Thoracic aorta (tissue), 2 donors: ENCODE measurements at places on chromosomes 7 and 10. TPM values are rescaled to one million over a fixed set of nuclear protein-coding genes. Genes with fewer than 3 reads are reported as not detected.

DNA sequence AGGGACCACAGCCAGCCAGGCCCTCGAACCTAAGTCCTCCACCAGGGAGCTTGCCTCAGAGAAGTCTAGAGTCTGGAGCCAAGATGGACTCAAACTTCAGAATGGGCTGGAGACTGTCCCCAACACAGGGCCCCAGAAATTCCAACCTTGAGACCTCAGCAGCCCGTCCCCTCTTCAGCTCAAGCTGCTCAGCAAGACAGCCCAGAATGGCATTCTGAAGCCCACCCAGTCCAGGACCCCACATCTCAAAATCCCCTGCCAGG lies 15.9 kb downstream of the KCNH2 start:
- DNase-seq = no peak

DNA sequence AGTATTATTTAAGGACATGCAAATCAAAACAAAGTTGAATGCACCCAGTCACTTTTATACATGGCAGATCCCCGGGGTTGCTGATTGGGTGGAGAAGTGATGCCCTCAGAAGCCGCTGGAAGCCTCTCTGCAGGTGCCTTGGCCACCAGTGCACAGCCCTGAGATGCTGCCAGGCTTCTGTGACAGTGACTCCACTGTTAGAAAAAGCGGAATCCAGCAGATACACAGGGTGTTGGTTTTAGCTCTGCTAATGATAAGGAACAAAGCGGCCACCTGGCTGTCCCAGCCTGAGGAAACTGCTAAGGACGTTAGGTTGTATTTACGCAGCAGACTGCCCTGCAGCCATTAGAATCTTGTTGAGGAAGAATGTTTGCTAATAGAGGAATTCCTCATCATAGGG lies 47.5 kb downstream of the JAKMIP3 start:
- no peak for DNase-seq

DNA sequence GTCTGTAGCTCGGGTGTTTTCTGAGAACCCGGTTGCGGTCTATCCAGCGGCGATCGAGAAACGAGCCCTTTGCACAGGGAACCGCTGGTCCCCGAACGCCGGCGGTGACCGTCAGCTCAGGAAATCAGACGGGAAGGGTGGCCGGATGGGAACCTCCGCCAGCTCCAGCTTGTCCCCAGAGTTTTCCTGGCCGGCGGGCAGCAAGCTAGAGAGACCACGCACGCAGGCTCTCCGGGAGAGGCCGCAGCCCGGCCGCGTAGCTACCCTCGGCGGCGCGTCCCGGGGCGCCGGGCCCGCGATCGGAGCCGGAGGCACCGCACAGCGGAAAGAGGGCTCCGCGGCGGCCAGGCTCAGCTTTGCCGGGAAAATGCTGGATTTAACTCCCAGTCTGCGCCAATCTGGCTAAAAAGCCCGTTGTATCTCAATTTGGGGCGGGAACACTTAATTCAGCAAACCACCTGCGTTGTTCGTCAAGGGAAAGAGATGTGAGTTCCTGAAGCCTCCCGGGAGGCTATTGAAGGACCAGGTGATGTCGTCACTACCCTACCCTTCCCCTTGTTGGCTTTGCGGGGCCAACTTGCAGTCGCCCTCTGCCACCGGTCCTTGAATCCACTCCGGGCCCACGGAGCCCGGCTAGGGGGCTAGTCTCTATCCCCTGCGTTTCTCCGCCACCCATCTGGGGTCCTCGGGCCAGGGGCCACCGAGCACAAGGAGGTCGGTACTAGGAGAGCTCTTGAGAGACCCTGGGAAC lies 859 bp upstream of the CH25H start:
- DNase-seq = no peak

GRCh38 chr10:44714451-44714850 lies 196.7 kb upstream of the TMEM72 start:
- DNase-seq = no peak

DNA sequence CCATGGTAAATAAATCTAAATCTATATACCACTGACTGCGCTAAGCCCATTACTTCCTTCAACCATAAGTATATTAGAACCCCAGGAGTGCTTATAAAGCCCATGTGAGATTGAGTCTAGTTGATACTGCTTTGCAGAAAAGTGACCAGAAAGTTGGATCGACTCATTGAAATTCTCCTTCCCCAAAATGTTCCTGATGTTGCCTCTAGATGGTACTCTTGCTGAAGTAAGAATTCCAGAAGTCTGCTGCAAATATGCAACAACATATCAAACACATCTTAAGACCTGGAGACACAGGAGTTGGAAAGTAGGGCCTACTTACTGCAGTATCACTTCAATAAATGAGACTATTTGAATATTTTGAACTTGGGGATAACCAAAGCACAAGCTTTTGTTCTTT lies 550.8 kb downstream of the IPMK start:
- DNase-seq = no peak

DNA sequence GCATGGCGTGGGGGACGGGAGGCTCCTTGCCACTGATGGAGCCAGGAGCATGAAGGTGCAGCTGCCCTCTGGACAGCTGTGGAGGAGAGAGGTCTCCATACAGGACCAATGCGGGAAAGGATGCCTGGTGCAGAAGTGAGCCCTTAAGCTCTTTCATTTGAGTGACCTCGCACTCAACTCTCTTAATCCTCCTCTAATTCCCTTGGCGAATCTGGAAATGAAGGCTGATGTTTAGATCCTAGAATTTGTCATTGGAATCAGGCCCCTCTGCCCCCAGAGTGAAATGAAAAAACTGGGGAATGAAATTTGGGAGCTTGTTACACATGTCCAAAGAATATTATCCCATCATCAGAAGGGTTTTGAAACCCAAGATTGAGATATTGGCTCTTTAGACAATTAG lies 639.5 kb downstream of the LRMDA start:
- no peak for DNase-seq

AKR1B15 gene
- 0.27 TPM for total RNA-seq

- DNase-seq = no peak
These were observed 874.6 kb downstream of the LRMDA start for GRCh38 chr10:76305930-76306615.

XRCC2 gene
- 0.14 TPM for total RNA-seq

DNA sequence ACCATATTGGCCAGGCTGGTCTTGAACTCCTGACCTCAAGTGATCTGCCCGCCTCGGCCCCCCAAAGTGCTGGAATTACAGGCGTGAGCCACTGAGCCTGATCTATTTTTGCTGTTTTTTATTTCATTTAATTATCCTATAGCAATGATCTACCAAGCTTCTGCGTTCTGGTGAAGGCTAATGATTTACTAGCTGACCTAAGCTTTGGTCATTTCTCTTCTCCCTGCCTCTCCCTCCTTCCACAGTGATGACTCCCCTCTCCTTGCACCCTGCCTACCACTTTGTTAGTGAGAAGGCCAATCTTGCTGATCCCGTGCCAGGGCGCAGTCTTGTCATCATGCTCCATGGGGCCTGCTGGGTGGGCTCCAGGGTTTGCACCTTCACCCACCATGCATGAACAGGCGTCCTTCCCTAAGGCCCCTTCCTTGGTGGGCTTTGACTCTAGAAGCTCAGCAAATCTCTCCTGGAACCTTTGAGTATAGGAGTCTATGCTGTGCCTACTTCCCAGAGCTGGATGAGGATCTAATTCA lies 11.9 kb upstream of the ZCCHC24 start:
- DNase-seq = no peak

DNA sequence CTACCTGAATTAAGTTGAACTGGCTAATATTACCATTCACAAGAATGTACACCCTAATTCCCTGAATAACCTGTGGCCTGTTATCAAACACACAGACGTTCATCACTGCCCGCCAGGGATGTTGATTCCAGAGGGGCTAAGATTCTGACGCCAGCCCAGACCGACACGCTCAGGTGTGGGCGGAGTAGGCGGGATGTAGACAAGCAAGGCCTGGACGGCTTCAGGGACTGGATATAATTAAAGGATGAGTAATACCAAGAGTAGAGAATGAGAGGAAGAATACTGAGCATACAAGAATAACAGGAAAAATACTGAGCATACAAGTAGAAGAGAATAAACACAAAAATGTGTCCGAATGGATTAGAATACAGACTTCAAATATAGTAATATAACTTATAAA lies 29.0 kb downstream of the CUBN start:
- no peak for DNase-seq

DNA sequence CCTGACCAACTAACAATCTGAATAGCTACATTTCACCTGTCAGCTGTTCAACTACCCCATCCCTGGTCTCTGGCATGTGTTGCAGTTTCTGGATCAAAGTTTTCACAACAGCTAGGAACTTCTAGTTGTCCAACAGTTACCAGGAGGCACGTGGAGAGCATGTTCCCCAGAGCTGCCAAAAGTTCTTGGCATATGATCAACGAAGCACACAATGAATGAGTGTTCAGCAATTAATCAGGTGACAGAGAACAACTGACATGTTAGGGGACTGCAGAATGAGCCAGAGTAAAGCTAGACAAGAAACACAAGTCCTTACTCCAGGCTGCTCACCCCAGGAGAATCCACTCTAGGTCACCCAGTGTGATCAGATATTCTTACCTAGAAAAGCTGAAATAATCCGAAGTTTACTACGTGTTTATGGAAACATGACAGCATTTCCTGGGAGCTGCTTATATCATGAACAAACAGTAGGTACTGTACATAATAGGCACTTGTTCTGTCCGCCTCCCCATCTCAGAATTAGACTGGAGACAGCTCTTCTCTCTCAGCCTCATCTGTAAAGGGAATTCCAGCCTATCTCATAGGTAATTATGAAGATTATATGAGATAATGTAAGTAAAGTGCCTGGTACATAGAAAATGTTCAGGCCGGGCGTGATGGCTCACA lies 50.6 kb downstream of the ZNF438 start:
- peak; percentile 62 for DNase-seq

KCNH2 gene
- not detected for total RNA-seq

GRCh38 chr10:69714572-69714971 lies 84.5 kb downstream of the FAM241B start:
- no peak for DNase-seq

DNA sequence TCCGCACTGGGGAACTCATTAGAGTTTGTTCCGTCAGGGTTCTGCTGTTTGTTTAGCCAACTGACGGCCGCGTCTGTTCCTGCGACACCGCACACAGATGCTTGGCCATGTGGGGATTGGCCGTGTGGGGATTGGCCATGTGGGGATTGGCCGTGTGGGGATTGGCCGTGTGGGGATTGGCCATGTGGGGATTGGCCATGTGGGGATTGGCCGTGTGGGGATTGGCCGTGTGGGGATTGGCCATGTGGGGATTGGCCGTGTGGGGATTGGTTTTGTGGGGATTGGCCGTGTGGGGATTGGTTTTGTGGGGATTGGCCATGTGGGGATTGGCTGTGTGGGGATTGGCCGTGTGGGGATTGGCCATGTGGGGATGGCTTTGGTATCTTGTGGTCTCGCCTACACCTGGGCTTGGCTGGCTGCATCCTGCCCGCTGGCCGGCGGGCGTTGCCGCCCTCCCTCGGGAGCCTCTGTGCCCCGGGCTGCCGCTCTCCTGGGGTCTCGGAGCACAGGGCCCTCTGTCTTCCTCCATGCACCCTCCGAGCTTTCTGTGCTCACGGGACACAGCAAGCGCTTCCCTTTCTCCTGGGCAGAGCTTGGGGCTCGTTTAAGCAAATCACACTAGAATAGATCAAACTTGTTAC lies 62.5 kb downstream of the NKX6-2 start:
- DNase-seq = no peak

PIP gene
- 1.1 TPM for total RNA-seq

- DNase-seq = no peak
These were observed 16.6 kb downstream of the ANXA11 start for GRCh38 chr10:80188713-80189112.

HOXA1 gene
- 3.1 TPM for total RNA-seq

RNF133 gene
- total RNA-seq = 4.6 TPM

EPHB6 gene
- 25.3 TPM for total RNA-seq

CYP3A5 gene
- total RNA-seq = 3.5 TPM

- DNase-seq = no peak
These were observed 117.0 kb downstream of the KBTBD2 start for GRCh38 chr7:32774541-32774951.

DNA sequence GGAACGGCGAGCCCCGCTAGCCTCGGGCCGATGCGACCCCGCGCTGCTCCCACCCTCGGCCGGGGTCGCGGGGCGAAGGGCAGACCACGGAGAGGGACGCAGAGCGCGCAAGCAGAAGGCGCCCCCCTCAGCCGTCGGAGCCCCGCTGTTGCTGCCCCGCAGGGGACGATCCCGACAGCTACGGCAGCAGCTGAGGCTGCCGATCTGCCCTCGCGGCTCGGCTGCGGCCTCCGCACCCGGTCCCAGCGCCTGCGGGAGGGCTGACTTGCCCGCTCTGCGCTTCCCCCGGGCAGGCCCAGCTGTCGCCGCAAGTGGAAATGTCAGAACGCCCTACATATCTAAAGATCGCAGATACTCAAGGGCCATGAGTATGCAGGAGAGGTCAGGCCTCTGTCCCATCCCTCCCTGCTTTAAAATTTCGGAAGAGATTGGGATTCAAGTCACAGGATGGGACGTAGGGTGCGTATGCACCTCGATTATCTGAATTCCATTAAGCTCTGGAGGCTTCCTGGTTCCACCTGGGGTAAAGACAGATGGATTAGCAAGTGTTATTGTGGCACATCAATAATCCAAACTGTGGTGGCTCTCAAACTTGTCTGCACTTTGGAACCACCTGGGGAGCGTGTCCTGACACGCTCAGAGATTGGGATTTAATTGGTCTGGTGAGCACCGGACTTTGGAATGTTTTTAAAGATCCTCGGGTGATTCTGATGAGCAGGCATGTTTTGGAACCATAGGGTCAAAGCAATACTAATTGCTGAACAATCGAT lies at the start of gene CRPPA:
Gene CRPPA (minus strand): TSS at position 206 of the 770 bp plus-strand sequence. CDS start 216 bp downstream, outside the sequence.
- no peak for DNase-seq

ACSM6 gene
- not detected for total RNA-seq

DNA sequence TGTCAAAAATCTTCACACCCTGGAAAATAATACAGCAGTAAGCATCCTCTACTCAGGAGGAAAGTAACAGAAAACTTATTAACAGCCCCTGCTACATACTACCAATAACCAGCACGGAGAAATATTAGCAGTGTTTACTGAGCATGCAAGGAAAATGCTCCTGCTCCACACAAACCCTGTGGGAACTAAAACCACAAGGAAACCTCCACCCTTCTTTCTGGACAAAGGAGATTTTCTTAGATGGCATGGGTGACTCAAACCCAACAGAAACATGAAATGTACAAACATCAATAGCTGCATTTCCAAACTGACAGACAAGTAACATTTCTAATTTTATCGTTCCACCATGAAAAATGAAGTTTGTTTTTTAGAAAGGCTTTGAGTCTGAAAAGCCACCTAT lies 113.4 kb downstream of the VPS41 start:
- no peak for DNase-seq

PAX4 gene
- total RNA-seq = not detected

- no peak for DNase-seq
These were observed 203.2 kb upstream of the LRGUK start for GRCh38 chr7:133923974-133924373.

GRCh38 chr7:47379629-47380324 lies 202.1 kb downstream of the TNS3 start:
- DNase-seq = no peak

GRCh38 chr7:47304727-47305719 lies 276.9 kb downstream of the TNS3 start:
- no peak for DNase-seq

CDK14 gene
- 14.6 TPM for total RNA-seq

- no peak for DNase-seq
These were observed 538 bp downstream of the TRIM8 start for GRCh38 chr10:102644646-102645387.
